LoVo (cell line): ENCODE measurements at places on chromosomes 1 and 21.

DNA sequence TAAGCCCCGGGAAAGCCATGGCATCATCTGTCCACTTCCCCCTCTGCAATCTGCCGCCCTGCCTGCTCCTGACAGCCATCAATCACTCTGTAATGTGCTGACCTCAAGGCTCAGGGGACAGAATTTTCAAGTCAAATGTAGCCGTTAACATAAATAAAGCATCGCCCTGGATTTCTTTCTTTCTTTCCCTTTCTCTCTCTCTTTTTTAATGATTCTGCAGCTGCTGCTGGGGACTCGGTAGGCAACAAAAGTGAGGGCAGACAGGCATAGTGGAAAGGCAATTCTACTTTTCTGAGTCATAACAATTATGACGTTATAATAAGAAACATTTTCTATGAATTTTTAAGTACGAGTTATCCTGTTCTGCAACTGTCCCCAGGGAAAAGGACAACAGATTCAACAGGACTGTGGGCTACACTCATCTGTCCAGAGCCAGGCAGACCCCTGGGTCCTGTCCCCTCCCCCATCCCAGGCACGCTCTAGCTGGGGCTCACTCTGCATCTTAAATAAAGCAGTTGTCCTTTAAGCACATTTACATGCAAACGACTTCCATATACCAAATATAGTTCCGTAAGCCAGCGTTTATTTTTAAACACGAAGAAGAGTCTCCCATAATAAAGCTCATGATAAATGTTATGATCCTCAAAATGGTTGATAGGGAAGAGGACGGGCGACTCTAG is 78.7 kb downstream of the SSBP3 start:
- DNase-seq: no peak

DNA sequence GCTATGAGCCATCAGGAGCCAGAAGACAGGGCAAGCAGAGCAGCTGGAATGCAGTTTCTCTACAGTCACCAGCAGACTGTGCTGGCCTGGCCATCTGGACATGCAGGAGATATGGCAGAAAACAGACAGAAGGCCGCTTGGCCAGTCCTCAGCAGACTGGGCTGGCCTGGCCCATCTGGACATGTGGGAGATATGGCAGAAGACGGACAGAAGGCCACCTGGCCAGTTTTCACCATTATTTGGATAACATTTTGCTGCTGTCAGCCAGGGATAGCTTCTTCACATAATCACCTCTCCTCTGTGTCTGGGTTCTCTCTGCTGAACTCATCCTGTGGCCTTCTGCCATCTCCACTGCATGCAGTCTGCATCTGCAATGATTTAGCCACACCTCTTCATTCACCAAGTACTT is 25.0 kb upstream of the CACYBP start:
- DNase-seq: no peak

DNA sequence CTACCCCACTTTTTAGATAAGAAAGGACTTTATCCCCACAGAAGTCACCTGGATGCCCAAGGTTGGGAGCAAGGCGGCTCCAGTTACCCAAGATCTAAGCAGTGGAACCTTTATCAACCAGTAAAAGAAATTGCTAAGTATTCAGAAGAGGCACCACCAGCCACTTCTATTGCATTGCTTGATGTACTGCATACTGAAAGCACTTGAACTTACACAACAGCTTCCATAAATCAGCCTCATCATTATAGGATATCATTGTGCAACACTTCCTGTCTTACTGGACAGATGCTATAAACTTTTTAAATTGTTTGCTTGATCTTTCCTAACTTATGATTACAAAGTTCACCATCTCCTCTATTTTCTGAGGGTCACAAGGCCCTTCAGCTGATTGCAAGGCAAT is 642.7 kb upstream of the CXADR start:
- no peak for DNase-seq

- DNase-seq: no peak
Measured at GRCh38 chr1:180917306-180918065, 4.8 kb downstream of the KIAA1614 start.

DNA sequence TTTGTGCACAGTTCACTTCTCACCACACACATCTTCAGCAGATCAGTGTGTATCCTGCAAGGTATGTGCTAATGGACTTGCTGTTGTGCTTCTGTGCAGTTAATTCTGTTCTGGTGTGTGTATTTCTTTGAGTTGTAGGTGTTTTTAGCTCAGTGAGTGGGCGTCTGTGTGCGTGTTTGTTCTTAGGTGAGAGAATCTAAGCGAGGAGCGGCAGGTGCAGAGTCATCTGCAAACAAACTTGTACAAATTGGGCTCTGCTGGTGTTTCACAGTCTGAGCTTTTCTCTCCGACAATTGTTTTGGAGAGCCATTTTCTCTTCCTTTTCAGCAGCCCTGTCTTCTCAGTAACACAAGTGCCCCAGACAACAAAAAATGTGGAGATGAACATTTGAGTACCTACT is 43.6 kb downstream of the ACP6 start:
- no peak for DNase-seq

GRCh38 chr1:64196074-64196870 is 7.2 kb upstream of the UBE2U start:
- no peak for DNase-seq

DNA sequence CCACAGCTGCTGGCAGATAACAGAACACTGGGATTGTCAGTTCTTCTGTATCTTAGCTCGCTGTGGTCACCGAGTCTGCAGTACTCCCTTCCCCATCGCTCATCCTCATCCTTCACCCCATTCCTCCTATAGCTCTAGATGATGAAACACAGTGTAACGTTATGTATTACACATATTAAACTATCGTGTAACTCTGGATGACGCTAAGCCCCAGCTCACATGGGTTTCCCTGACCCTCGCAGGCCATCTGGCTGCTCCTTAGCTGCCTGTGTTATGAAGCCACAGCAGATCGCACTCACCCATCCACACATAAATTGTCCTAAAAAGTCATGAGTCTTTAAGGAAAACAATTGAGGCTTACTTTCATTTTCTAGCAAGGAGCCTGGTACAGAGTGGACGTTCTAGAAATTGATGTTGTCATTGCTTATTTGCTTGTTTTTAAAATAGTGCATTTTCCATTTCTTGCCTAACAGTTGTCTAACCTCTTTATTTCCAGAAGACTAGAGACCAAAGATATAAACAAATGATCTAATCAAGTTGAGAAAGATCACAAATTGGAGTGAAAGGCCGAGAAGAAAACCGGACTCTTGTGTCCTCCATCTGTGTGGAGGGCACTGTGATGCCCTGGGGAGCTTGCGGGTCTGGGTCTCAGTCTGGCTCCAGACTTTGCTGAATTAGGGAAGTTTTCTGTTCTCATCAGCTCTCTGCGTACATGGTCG is 24.3 kb upstream of the PCP4 start:
- DNase-seq: peak; percentile 57

DNA sequence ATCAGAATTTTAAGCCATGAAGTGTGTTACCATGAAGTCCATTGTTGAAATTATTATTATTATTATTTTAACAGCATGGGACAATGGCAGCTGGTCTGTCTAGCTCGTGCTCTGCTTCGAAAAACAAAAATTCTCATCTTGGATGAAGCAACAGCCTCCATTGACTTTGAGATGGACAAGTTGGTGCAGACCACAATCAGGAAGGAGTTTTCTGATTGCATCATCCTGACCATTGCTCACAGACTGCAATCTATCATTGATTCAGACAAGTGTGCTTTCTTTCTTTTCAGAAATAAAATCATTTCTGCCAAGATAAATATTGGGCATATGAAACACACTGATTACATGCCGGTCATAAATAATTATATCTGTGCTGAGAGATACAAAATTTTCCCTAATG is 21.0 kb downstream of the HSPA13 start:
- DNase-seq: no peak

- DNase-seq: peak; percentile 46
Measured at GRCh38 chr1:17207046-17207445, 2.1 kb downstream of the PADI1 start.

GRCh38 chr1:147627435-147628110 is 42.8 kb downstream of the ACP6 start:
- peak; percentile 24 for DNase-seq

GRCh38 chr1:160058087-160058486 is 11.9 kb downstream of the KCNJ10 start:
- DNase-seq: no peak

- peak; percentile 73 for DNase-seq
Measured at GRCh38 chr1:210233495-210234328, 1.1 kb downstream of the SERTAD4 start.

- DNase-seq: no peak
Measured at GRCh38 chr1:168794057-168794456, 65.1 kb upstream of the DPT start.

DNA sequence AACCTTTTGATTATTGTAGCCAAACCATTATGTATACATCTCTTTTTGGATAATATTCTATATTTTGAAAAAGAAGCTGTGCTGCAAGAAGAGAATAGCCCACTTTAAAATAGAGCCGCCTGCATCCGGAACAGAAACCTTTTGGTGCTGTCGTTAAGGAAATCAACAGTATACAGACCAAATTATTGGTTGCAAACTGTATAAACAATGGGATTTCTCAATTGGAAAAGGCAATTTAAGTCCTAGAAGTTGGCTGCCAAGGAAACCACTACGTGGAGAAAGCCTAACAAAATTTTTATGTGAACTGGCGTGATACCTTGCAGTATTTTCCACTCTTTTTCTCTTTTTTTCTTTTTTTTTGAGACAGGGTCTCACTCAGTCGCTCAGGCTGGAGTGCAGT is 25.8 kb downstream of the DESI2 start:
- DNase-seq: no peak

DNA sequence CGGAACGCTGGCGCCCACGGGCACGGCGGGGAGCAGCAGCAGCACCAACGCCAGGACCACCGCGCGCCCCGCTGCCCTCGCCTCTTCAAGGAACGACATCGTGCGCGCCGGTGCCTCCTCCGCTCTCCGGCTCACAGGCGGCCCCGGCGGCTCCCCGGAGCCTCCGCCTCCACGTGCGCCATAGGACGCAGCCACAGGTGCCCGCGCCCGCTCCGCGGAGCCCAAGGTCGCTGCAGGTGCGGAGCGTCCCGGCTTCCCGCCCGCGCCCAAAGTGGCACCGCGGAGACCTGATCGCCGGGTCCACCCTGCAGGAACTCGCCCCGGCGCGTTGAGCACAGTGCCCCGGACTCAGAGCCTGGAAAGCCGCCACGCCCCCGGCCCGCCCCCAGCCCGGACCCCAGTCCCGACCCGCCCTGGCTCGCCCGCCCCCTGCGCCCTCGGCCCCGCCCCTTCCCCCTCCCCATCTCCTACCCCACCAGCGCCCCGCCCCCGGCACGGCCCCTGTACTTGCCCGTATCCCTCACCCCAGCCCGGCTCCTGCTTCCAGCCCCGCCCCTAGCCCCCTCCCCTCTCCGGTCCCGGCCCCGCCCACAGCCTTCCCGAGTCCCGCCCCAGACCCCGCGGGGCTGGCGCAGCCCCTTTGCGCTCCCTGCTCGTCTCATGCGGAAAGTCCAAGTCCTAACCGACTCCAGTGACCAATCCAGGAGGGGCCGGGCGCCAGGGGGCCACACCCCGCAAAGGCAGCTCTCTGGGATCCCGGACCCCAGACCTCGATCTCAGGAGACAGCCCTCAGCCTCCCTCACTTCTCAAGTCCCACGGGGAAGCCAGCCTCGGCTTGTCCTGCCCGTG is at the start of gene MEGF6:
Gene MEGF6 (minus strand): TSS at position 339 of the 850 bp plus-strand sequence. CDS start 240 bp downstream, at position 99.
- peak; percentile 78 for DNase-seq
